Ascending aorta (tissue), 2 donors: ENCODE measurements at places on chromosomes 5 and 9.

- DNase-seq: no peak
Measured at GRCh38 chr9:38067859-38068681, 957 bp downstream of the SHB start.

DNA sequence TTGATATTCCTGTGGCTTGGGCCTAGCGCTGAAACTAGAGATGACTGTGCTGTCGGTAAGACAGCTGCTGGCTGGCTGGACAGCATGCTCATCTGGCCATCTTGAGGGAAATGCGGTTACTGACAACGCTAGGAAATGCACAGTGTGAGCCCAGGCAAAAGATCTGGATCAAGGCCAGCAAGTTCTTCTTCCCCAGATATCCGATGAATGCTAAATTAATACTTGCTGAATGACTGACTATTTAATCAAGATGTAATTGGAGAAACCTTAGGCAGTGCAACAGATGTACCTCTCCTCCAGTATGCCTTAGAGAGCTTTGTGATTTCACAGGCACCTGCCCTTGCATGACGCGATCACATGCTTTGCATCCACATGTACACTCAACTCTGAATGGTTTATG lies 659.1 kb downstream of the EFNA5 start:
- DNase-seq: no peak

DNA sequence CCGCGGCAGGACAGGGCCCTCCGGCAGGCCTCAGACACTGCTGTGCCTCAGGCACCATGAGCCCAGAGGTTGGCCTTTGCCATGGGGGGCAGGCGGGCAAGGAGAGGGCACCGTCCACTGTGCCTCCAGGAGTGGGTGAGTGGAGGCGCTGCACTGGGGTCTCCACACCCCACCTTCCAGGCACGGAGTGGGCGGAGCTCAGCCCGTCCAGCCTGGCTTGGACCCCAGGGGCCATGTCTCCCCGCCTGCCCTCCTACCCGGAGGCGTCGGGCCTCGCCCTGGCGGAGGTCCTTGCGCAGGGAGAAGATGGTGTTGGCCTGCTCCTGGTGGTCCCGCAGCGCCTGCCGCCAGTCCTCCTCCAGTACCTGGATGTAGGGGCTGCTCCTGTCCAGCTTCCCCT lies 3.4 kb downstream of the CARD9 start:
- no peak for DNase-seq

DNA sequence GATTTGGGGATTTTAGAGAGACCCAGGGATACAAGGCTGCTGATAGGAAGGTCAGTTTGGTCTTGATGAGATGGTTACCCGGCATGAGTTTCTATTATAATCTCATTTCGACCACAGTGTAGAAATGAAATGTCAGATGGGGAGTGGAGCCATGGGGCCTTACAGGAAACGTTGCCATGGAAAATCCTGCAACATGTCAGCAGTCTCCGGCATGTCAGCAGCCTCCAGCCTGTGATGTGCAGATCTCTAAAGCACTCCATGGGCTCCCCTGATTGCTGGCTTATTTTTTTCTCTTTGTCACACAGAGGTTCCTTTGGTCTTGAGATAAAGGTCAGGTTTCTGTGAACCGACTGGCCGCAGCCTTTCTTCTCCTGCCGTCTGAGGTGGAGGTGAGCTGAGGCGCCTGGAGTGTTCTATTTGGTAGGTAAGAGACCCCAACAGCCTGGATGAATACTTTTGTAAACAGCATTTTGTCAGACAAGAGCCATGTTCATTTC lies 208.7 kb upstream of the DAP start:
- DNase-seq: no peak

DNA sequence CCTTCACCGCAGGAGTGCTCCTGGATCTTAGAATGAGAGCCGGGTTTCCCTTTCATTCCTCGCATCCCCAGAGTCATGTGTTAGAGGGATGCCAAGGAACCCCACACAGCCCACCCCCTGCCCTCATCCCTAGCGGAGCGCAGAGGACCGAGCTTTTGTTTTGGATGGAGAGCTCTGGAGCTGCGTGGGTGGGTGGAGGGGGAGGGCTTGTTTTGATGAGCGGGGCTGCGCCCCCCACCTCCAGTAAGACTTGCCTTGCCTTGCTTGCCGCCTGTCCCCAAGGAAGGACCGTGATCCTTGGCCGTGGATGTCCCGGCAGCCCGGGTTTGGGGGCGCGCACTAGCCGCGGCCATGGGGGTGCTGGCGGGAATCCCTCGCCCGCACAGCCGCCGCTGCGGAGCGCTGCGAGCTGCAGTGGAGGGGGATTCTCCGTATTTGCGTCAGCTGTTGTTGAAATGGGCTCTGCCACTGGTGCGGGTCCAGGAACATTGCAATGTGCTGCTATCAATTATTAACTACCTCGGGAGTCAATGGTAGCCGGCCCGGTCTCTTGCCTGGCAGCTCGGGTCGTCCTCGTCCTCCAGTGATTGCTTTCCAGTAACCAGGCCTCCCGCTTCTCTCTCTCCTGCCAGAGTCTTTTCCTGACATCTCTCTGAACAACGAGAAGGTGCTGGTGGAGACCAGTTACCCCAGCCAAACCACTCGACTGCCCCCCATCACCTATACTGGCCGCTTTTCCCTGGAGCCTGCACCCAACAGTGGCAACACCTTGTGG lies 1.0 kb downstream of the EGR1 start:
- DNase-seq: peak; percentile 72

GRCh38 chr9:110898358-110898757 lies 139.9 kb downstream of the LPAR1 start:
- no peak for DNase-seq

GRCh38 chr9:89467278-89467625 lies 30.7 kb downstream of the SEMA4D start:
- DNase-seq: no peak

DNA sequence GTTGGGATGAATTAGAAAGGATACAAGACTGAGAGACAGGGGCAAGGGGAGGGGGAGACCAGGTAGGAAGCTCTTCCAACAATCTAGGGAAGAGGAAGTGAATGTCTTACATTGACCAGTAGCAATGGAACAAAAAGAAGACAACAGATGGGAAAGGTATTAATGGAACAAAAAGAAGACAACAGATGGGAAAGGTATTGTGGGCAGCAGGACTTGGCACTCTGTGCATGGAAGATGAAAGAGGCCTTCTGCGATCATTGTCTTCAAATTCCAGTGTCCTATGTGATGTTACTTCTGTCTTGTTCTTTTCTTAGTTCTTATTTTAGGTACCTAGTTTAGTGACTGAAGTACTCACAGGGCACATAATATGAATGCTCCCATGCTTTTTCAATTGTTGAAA lies 161.8 kb downstream of the PALM2AKAP2 start:
- DNase-seq: no peak

DNA sequence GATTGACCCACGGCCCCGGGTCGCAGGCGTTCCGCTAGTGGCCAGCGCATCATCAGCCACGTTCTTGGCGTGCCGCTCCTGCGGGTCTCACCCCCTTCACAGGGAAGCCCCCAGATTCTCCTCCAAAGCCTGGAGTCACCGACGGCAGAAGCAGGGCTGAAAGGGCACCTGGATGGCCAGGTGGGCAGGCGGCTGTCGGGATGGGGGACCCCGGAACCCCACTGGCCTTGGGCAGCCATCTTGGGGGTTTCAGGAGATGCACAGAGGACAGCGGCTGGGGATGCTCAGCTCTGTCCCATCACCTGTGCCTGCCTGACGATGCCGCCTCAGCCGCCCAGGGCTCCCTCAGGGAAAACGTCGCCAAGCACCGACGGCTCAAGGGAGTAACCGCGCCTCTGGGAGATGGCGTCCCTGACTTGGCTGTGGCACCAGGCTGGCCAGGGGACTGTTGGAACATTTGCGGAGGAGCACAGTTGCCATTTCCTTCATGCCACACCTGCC lies 14.1 kb upstream of the SLC9A3 start:
- no peak for DNase-seq

DNA sequence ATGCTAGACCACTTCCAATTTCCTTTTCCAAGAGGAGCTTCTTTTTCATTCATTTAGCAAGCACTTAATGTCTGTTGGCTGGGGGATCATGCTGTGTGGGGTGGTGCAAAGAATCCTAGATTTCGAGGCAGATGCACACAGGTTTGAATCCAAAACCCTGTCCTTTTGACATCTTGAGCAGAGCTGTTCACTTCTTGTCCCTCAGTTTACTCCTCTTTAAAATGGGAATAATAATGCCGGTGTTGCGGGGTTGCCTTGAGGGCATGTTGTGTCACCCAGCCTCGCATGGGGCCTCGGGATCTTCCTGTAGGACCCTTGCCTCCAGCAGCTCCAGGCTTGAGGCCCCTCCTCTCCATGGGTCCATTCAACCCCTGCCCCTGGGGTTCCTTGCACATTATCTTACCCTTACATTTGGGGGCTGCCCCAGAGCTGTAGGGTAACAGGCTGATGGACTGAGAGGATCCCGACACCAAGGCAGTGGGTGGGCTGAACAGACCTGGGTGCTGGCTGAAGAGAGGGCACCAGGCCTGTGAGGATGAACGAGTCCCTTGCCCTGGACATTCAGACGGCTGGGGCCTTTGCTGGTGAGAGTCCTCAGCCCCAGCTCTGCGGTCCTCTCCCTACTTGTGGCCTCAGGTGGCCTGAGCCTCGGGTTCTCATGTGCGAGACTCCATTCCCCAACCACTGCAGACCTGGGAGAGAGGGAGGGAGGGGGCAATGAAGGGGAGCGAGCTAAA lies 145.8 kb downstream of the BARX1 start:
- DNase-seq: peak; percentile 57

GRCh38 chr5:145902421-145902820 lies 29.6 kb upstream of the GRXCR2 start:
- DNase-seq: no peak

DNA sequence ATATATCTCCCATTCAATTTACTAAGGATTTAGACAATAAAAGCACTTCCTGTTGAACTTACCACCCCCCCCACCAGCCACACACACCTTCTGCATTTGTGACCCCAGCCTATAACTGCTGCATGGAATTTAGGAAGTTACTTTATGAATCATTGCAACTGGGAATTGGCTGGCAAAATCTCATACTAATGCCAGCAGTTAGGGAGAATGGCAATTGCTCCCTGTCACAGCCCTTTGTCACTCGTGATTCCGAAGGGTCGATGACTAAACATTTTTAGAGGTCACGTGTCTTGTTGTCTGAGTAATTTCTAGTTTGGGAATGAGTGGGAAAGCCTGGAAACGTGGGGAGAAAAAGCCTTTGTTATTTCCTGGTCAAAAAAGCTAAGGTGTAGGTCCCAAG lies 46.6 kb upstream of the PCA3 start:
- peak; percentile 78 for DNase-seq

DNA sequence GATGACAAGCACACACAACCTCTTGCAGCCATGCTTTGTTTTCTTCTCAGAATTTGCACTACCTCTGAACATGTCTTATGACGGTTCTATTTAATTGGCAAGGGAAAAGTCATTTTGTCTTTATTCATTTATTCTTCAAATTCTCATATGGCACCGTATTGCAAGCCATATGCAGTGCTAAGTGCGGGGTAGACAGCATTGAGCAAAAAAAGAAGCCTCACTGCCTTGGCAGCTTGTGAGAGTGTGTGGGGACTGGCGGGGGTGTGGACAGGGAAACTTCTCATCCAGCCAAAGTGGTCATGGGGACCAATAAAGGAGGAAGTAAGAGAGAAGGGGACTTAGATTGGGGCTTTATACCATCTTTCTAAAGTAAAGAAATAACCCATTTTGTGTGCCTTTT lies 160.0 kb downstream of the CDH12 start:
- DNase-seq: no peak

GRCh38 chr5:174454464-174454863 lies 269.9 kb upstream of the MSX2 start:
- no peak for DNase-seq

DNA sequence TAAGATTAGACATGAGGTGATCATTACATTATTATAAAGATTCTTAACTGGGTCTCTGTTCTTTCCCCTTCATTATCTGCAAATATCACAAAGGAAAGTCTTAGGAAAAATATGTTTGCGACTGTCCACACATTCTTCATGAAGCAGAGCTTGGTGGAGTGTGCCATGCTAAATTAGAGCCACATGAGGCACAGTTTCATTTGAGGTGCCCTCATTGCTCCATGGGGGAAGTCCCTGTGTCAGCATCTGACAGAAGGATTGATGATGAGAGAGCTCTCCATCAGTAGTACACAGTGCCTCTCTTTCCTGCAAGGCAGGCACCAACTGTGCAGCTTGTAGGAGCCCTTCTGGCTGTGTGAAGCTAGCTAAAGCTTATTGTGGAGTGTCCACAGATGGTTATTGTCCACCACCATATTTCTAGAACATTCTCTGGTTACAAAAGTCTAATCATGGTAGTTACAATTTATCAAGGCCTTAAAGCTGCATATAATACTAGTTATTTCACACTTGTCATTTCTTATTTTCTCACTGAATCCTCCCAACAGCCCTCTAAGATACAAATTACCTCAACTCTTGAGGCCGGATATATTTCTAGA lies 63.9 kb downstream of the C9orf152 start:
- no peak for DNase-seq

GRCh38 chr5:173294673-173295320 lies 33.4 kb downstream of the STC2 start:
- DNase-seq: no peak

- DNase-seq: no peak
Measured at GRCh38 chr5:11166923-11167322, 405.9 kb upstream of the DAP start.

DNA sequence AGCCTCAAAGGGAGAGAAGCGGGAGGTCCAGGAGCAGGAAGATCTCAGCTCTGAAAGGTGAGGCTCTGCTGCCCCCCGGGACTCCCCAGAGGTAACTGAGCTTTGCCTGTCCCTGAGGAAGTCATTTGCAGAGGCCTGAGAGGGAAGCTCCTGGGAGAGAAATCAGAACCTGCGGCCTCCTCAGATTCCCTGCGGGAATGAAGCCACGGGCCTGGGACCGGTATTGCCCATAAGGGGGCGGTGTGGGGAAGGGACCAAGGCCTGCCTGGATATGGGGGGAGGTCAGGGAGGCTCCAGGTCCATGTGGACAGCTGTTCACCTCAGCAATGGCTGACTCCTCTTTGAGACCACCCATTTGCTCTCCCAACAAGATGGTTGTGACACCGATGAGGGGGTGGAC lies 1.3 kb downstream of the SPATA31E1 start:
- DNase-seq: no peak

DNA sequence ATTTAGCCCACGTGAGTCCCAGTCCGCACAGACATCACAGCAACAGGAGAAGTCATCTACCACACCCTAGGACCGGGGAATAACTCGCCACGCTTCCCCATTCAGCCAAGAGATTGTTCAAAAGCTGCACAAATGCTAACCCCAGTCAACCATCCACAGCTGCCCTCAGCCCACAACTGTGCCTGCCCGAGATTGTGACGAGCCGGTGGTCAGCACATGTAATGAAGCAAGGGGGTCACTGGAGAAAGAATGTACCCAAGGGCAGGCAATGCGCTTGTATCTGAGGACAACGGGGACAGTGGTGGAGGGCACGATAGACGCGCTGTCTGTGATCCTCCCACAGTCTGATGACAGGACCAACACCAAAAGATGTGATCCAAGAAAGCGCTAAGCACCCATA lies 67.8 kb downstream of the COL23A1 start:
- DNase-seq: no peak

DNA sequence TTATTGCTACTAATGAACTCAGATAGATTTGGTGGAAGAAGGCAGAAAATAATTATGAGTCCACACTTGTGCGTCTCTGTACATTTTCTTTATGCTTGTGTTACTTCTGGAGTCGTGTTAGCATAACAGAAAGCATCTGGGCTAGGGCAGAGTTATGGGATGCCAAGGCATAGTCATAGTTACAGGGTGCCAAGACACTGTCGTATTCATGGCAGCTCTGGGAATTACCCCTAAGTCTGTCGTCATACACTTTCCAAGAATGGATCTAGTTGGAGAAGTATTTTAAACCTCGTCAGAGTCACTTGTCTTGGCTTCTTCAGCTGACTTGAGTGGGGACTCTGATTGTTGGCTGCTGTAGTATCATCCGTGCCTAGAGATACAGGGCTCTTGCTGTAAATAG lies 27.7 kb downstream of the CAMK4 start:
- DNase-seq: no peak
